ENCODE measurements at places on chromosomes 13 and 19.

- DNase-seq: no peak
Measured at GRCh38 chr13:113668491-113668971, 1.5 kb downstream of the GRK1 start.

- DNase-seq: no peak
Measured at GRCh38 chr13:45082964-45083363, 37.3 kb upstream of the GTF2F2 start.

DNA sequence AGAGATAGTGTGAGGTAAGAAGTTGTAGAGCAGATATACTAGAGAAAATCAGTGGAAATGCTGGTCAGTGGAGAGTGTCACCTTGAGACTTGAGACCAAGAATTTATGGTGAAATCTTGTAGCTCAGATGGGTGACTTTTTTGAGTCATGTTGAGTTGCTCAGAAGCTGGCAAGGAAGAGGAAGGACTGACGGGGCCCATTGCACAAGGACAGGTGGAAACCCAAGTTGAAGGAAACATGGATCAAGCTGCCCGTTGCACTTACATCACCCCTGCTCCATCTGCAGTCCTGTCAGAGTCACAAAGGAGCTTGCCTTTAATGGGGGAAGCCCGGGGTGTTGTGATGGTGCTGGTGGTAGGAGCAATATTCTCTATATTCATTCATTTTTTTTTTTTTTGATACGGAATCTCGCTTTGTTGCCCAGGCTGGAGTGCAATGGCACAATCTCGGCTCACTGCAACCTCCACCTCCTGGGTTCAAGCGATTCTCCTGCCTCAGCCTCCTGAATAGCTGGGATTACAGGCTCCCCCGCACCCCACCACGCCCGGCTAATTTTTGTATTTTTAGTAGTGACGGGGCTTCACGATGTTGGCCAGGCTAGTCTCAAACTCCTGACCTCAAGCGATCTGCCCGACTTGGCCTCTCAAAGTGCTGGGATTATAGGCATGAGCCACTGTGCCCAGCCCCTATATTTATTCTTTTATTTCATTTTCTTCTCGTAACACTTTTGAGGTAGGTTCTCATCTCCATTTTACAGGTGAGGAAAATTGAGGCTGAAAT is 27.4 kb downstream of the UBAC2 start:
- no peak for DNase-seq

DNA sequence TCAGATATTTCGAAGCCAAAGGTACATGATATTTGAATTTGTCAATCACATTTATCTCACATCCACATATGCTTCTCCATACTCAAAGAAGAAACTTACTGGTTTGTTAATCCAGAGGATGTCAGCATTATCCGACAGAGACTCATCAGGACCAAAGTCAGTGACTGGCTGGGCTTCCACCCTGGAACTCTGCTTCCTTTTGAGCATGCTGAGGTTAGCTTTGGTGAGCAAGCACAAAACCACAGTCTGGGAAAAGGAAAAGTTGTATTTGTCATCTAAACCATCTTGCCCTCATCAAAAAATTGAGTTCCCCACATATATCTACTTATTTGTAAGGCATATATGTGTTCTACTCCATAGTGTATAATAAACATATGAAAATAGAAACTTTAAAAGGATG is 17.4 kb downstream of the NALCN start:
- DNase-seq: no peak

GRCh38 chr13:113664751-113665596 is 2.0 kb upstream of the GRK1 start:
- no peak for DNase-seq

- DNase-seq: no peak
Measured at GRCh38 chr13:43374621-43375020, 351.2 kb downstream of the DNAJC15 start.

DNA sequence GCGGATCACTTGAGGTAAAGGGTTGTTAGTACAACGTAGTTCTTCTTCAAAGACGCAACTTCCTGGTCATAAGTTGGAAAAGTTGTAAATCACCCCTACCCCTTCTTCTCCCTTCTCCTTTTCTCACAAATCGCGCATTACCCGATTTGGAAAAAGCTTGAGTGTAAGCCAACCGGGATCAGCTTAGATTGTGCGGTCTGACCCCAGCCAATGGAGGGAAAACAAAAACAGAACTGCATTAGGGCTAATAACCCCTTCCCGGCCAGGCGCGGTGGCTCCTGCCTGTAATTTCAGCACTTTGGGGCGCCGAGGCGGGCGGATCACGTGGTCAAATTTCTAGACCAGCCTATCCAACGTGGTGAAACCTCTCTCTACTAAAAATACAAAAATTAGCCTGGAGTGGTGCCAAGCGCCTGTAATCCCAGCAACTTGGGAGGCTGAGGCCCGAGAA is 806 bp downstream of the ZNF90 start:
- DNase-seq: peak; percentile 22

DNA sequence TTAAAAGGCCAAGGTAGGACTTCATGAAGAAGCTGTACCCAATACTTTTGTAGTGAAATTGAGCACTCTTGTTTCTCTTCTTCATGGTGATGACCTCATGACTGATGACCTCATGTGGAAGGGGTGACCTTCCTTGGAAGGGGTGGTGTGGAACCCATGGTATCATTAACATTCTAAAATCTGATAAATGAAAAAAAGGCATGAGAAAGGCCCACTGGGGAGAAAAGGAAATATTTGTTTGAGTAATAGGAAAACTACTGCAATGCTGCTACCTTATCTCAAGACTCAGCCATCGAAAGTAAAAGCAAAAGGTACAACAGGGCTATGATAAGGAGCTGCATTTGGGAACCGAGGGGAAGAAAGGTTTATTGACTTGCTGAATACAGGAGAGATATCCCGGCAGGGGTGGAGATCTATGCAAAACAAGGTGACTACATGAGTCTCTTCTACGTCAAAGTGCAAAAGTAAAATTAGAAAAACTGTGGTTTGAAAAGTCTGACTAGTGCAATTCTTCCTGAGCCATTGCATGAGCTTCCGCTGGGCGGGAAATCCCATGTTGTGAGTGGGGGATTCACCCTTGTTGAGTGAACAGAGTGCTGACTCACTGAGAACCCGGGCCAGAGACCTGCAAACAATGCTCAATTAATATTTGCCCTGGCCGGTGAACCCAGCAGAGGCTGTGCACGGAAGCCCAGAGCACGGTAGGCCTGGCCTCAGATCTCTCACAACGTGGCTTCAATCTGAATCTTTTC is 138.9 kb upstream of the RFC3 start:
- peak; percentile 61 for DNase-seq

- DNase-seq: no peak
Measured at GRCh38 chr13:48493851-48494250, 39.0 kb downstream of the RCBTB2 start.

- no peak for DNase-seq
Measured at GRCh38 chr19:18171605-18172327, 1.8 kb upstream of the IFI30 start.

DNA sequence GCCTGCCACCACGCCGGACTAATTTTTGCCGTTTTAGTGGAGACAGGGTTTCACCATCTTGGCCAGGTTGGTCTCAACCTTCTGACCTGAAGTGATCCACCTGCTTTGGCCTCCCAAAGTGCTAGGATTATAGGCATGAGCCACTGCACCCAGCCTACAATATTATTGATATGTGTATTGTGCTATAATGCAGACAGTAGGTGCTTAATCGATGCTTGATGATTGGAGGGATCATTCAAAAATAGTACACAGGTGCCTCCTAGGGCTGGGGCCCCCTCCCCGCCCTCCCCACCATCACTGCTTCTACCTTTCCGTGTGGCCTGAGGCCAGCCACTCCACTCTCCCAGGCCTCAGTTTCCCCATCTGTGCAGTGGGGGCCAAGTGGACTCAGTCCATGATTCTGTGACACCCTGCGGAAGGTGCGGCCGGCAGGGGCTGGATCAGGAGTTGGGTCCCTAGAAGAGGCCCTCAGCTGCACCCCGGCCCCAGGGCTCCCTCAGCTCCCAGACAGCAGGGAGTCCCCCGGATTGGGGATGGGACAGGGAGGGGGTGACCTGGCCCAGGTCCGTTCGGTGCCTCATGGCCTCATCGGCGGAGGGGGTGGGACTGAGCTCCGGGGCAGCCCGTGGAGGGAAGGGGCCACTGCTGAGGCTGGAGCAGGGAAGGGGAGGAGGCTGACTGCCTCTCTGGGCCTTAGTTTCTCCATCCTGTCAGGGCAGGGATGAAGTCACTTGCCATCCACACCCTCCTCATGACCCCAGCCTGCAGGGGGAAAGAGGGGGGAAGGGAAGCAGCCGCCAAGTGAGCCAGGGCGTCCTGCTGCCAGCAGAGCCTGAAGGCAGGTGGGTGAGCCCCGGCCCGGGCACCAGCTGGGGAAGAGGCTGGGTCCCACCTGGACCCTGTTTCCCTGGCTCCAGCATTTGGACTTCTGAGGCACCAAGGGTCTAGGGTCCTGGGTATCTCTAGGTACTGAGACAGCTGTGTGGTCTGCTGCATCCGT is 1.2 kb downstream of the ADAMTSL5 start:
- peak; percentile 26 for DNase-seq

GRCh38 chr13:67758975-67759374 is 528.8 kb upstream of the PCDH9 start:
- no peak for DNase-seq

- DNase-seq: no peak
Measured at GRCh38 chr13:62123409-62123808, 707.8 kb upstream of the PCDH20 start.

GRCh38 chr13:48110931-48111721 is 16.2 kb upstream of the MED4 start:
- no peak for DNase-seq
